ENCODE measurements at places on chromosomes 1 and 21.
A peak's percentile ranks its signal among the peaks of the same experiment; 100 is the strongest.

- DNase-seq: no peak
These were observed 8.1 kb upstream of the XCL1 start for GRCh38 chr1:168568346-168568745.

DNA sequence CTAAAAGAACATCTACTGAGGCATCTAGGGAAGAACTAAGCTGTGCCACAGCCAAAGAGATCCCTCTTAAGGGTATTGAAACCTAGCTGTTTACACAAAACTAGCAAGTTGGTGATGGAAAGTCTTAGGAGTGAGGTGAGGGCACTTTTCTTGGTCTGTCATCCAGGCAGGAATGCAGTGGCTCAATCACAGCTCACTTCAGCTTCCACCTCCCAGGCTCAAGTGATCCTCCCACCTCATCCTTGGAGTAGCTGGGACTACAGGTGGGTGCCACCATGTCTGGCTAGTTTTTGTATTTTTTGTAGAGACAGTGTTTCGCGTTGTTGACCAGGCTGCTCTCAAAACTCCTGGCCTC lies 2.4 kb downstream of the PLEKHO1 start:
- DNase-seq: no peak

- no peak for DNase-seq
These were observed at the start of gene NIBAN1 for GRCh38 chr1:184974056-184974836. NIBAN1 (minus strand) TSS chr1:184974508; CDS start chr1:184974356, 152 bp downstream.

DNA sequence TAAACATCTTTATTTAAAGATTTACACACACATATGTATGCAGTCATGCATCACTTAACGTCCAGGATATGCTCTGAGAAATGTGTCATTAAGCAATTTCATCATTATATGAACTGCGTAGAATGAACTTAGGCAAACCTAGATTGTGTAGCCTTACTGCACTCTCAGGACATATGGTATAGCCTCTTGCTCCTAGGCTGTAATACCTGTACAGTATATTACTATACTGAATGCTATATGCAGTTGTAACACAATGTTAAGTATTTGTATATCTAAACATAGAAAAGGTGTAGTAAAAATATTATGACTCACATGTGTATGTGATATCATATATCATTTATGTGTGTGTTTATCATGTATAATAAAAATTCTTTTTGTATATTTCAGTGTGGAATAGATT lies 73.2 kb upstream of the QSOX1 start:
- no peak for DNase-seq

DNA sequence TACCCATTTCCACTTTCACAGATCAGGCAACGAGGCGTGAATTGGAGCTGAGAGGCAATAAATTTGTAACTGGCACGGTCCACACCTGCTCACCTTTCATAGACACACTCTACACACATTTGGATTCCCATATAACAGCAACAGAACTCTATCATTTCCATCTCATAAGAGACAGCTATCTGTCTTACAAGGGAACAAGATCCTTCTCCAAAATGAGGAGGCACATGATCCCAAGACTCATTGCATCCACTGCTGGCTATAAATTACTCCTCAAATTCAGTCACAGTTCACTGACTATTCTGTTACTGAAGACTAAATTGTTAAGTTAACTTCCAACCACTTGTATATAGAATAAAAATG lies 342.8 kb downstream of the MATN1 start:
- DNase-seq: no peak

GRCh38 chr1:181658581-181658980 lies 175.3 kb downstream of the CACNA1E start:
- no peak for DNase-seq

DNA sequence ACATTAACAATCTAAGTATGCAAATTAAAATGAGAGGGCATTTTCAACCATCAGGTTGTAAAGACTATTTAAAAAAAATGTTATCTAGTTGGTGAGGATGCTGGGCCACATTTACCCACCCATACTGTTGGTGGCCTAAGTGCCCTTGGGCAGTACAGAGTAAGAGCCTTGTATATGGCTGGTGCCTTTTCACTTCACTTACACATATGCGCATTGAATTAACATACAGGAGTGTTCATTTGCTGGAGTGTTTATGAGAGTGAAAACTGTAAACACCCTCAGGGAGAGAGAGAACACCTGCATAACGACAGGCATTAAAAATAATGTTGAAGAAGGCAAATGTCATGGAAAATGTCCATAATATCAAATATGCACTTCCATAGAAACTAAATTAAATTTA lies 427.1 kb downstream of the PCP4 start:
- DNase-seq: no peak

DNA sequence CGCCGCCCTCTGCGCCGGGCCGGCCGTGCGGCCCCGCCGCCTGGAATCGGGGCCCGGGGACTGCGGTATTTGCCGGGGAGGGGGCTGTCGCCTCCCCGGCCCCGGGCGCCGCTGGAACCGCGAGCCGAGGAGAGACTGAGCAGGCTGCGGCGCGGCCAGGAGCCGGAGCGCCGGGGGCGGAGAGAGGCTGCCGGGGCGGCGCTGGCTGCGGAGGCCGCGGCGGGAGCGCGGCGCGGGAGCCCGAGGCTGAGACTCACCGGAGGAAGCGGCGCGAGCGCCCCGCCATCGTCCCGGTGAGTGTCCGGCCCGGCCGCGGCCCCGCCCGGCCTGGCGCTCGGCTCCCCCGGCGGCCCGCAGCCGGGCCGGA lies 746 bp downstream of the DYRK1A start:
- DNase-seq: no peak

DNA sequence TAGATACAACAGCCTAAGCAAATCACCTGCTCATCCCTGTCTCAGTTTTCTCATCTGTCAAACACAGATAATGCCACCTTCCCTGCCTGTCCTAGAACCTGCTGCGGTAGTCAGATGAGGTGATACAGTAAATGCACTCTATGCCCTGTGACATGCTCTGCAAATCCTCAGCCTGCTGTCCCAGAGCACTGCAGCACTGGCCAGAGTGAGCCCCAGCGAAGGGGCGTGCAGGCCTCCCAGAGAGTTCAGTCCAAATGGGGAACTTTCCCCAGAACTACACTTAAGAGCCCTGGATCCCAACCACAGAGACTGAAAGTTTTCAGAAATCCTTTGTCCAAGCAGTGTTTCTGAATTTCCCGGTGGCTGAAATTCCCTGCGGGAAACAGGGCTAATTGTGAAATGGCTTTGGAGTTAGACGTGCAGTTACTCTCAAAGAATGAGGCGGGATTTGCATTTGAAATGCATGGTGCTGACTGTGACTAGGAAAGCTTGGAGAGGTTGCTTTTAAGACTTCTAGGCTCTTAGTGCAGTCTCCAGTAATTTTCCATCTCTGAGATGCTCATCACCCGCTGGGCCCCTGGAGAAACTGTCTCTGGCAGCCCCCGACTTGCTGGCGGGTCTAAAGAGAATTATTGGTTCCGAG lies 206.5 kb upstream of the AJAP1 start:
- DNase-seq: no peak

GRCh38 chr1:185860311-185860710 lies 126.1 kb downstream of the HMCN1 start:
- no peak for DNase-seq

- no peak for DNase-seq
These were observed 11.3 kb upstream of the RHEX start for GRCh38 chr1:206041640-206042039.

GRCh38 chr1:235102993-235103411 lies 25.6 kb downstream of the TOMM20 start:
- no peak for DNase-seq

DNA sequence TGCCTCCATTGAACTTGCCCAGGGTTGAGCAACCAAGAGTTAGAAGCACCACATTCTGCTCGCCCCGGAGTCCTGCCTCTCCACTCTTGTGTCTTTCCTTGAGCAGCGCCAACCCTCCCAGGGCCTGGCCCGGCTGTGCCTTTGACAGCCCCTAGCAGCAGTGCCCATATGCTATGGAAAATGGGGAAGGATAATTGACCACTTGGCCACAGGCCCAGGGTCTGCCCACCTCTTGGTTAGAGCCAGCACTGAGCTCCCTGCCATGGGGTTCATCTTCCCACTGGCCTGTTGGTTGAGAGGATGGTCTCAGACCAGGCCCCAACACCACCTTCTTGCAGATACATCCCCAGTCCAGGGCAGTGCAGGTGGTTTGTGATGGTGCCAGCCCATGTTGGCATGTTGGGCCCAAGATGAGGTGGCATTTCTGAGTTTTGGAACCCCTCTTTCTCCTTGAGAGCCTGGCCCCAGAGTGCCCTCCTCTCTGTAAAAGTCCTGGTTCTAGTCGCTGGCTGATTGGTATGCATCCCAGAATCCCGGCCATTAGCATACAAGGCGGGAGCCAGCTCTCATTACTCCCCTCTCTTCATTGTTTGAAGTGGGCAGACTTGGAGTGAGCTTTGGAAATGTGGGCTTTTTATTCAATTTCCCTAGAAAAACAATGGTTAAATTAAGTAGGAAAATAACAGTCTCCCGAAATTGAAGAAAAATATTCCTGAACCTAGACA lies 7.6 kb downstream of the ARHGEF10L start:
- no peak for DNase-seq

- DNase-seq: peak; percentile 70
These were observed 1.4 kb upstream of the SSBP3 start for GRCh38 chr1:54407404-54408146.

GRCh38 chr1:80217377-80217986 lies 1211.0 kb upstream of the ADGRL4 start:
- DNase-seq: peak; percentile 59

GRCh38 chr1:119101563-119101962 lies 38.9 kb downstream of the WARS2 start:
- no peak for DNase-seq

DNA sequence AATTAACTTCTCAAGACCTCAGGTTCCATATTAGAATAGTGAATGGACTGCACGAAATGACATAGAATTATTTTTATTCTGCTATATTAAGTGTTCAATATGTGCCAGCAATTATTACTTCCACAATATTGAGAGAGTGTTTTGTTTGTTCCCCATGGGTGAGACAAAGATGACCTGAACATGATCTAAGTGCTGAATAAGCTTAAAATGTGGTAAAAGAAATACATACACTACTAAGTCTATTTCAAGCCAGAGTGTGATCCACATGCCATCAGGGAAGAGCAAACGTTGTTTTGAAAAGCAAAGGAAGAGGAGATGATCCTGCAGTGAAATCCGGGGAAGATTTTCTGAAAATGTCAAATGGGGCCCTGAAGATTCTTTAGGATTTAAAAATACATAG lies 59.8 kb upstream of the RUNX1 start:
- DNase-seq: no peak

GRCh38 chr1:216903382-216903740 lies 180.1 kb upstream of the ESRRG start:
- no peak for DNase-seq

GRCh38 chr1:111509997-111510375 lies 6.6 kb upstream of the ADORA3 start:
- DNase-seq: no peak

- no peak for DNase-seq
These were observed 62.7 kb downstream of the ADSS2 start for GRCh38 chr1:244388961-244389360.

DNA sequence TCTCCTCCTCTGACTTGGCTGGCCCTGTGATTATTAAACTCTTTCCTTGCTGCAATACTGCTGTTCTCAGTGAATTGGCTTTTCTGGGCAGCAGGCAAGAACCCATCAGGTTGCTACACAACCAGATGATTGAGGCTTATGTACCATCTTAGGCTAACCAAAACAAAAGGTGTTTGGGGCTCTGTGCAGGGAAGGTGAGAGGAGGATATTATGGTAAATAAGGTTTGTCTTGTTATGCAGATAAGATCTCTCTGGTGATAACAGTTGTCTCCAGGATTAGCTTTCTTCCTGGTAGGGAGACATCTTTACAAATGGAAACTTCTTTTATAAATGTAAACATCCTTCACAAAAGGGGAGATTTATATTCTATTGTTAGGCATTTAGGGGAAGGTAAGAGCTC lies 44.5 kb upstream of the GORAB start:
- DNase-seq: no peak

- no peak for DNase-seq
These were observed 13.4 kb downstream of the SPOCD1 start for GRCh38 chr1:31802190-31803150.

- DNase-seq: no peak
These were observed 8.0 kb upstream of the RNPC3 start for GRCh38 chr1:103517380-103518047.

DNA sequence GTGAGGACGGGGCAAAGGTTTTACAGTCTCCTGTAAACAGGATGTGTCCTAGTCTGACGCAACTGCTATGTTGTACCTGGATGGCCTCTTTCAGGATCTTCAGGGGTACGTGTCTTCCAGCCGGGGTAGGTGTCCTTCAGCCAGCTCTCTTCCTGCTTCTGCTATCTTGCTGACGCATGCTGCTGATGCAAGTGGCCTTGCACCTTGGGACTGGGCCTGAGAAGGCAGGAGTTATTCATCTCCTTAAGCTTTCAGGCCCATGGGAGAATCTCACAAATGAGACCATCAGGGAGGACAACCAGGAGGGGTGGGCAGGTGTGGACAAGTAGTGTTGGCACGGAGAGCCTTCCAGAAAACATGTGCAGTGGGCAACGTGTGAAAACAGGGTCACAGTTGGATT lies 7.9 kb upstream of the SPRR1B start:
- DNase-seq: no peak

DNA sequence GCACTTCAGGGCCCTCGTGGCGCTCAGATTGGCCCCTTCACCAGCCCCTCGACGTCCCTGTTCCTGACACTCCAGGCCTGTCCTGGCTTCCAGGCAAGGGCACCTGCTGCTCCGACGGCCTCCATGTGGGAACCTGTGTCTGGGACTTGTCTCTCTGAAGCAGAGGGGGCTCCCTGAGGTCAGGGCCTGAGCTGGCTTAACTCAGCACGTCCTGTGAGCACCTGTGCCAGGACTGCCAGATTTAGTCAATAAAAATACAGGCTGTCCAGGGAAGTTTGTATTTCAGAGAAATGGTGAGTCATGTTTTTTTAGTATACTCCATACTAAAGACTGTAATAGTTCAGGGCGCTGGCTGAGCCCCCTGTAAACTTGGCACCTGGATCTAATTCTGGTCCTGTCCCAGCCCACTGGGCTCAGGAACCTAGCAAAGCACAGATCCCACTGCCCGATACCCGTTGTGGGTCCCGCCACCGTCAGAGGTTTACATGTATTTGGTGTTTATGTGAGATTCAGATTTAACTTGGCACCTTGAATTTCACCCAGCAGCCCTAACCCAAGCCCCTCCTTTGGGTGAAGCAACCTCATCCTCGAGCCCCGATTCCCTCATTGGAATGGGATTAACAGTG lies 109.9 kb upstream of the IFFO2 start:
- no peak for DNase-seq

- no peak for DNase-seq
These were observed 10.1 kb upstream of the ELAVL4 start for GRCh38 chr1:50098591-50099021.

- DNase-seq: no peak
These were observed 12.2 kb downstream of the STYXL2 start for GRCh38 chr1:167106119-167106461.

- DNase-seq: peak; percentile 59
These were observed 5.3 kb downstream of the PSRC1 start for GRCh38 chr1:109277434-109278204.

DNA sequence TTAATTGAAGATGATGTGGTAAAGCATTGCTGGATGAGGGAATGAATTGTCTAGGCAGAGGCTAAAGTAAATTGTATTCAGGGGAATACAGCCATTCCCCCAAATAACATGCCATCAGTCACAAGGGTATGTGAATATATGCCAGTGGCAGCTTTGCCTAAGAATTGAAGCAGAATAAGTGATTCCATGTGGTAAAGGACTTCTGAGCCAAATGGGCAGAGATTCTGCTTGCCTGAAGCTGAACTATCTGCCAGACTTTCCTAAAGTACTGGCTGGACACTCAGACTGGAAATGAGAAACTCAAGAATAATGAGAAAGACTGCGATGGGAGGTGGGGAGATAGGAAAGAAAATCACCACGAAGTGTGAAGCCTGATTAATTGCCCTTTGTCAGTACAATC lies 2.4 kb downstream of the LIX1L start:
- DNase-seq: no peak
